Muscle of leg (tissue), 16 donors: ENCODE measurements at places on chromosomes 2 and 18. TPM values are rescaled to one million over a fixed set of nuclear protein-coding genes. Genes with fewer than 3 reads are reported as not detected.

- H3K36me3 ChIP-seq: peaks cover 42% of the 10 kb centered on the region
- H3K27ac ChIP-seq: no peak overlapping the region
- H3K4me1 ChIP-seq: peaks cover 46% of the 10 kb centered on the region
- peaks cover 4% of the 10 kb centered on the region for H3K27me3 ChIP-seq
- DNase-seq: no peak
- H3K4me3 ChIP-seq: no peak overlapping the region
Measured at GRCh38 chr2:240461471-240462072, 26.1 kb downstream of the GPC1 start.

GRCh38 chr2:231413921-231414476 is 18.5 kb downstream of the B3GNT7 start:
- H3K27ac ChIP-seq: no peak overlapping the region
- no peak overlapping the region for H3K4me3 ChIP-seq
- H3K36me3 ChIP-seq: no peaks in the 10 kb centered on the region

- no peaks in the 10 kb centered on the region for H3K4me1 ChIP-seq
- no peak overlapping the region for H3K27ac ChIP-seq
- no peak overlapping the region for H3K4me3 ChIP-seq
- DNase-seq: no peak
- H3K27me3 ChIP-seq: no peaks in the 10 kb centered on the region
Measured at GRCh38 chr2:119464981-119465380, 33.3 kb downstream of the TMEM37 start.

DNA sequence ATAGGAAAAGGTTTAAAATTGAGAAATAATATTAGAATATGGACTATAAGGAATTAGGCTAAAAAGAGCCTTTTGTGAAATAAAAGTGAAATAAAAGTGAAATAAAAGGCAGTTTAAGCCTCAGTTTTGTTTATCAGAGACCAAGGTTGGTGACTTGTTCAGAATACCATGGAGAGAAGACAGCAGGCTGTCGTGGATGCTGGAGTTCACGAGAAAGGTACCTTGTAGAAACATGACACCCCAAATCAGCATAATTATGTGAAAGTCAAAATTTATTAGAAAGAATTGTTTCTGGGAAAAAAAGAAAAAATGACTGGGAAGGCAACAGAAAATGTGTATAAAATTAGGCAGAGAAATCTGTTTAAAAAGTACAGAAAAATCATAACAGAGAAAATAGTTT is 46.5 kb upstream of the SPAG16 start:
- no peak overlapping the region for H3K27ac ChIP-seq
- H3K4me3 ChIP-seq: no peak overlapping the region
- DNase-seq: no peak
- no peaks in the 10 kb centered on the region for H3K36me3 ChIP-seq

GRCh38 chr2:3756306-3756705 is 52.9 kb downstream of the DCDC2C start:
- H3K4me3 ChIP-seq: no peak overlapping the region
- H3K27me3 ChIP-seq: peaks cover 2% of the 10 kb centered on the region
- peaks cover 9% of the 10 kb centered on the region for H3K4me1 ChIP-seq
- no peak for DNase-seq

GRCh38 chr2:224929512-224929911 is 112.8 kb downstream of the DOCK10 start:
- DNase-seq: no peak
- H3K36me3 ChIP-seq: peaks cover 24% of the 10 kb centered on the region
- H3K27me3 ChIP-seq: no peaks in the 10 kb centered on the region
- H3K4me1 ChIP-seq: peaks cover 8% of the 10 kb centered on the region

GRCh38 chr2:6368281-6368680 is 497.4 kb downstream of the CMPK2 start:
- H3K36me3 ChIP-seq: no peaks in the 10 kb centered on the region
- no peaks in the 10 kb centered on the region for H3K27me3 ChIP-seq
- peaks cover 2% of the 10 kb centered on the region for H3K4me1 ChIP-seq
- H3K27ac ChIP-seq: no peak overlapping the region

NEMP2 gene
- 7.1 TPM for total RNA-seq

ANKRD36 gene
- 38.0 TPM for total RNA-seq

ST8SIA5 gene
- total RNA-seq: 1.0 TPM

ADGRF3 gene
- total RNA-seq: 0.31 TPM

ATP6V1C2 gene
- 1.1 TPM for total RNA-seq

FAM168B gene
- total RNA-seq: 45.8 TPM

HOXD13 gene
- 0.31 TPM for total RNA-seq
